H1 (cell line): ENCODE measurements at places on chromosomes 12 and 14. TPM values are rescaled to one million over a fixed set of nuclear protein-coding genes. Genes with fewer than 3 reads are reported as not detected.

Gene CLEC4D
- total RNA-seq, result not detected in 2 replicates

Gene GPR162
- 8.6 and 8.8 TPM in 2 replicates for total RNA-seq

DNA sequence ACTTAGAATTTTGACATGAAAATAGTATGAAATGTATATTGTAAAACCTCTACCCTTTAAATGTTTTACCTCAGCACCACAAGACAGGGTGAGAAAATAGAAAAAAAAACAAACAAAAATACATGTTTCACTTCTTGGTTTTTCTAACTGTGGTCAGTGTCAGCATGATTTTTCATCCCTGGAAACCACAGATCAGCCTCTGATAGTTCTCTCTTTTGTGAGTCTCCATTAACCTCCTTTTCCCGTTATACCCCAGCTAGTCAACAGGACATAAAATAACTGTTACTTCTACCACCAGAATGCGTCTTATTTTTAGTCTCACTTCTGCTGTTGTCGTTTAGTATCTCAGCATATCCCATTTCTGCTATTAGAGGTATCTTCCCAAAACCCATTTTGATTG is 48.3 kb upstream of the KCNMB4 start:
- no peaks in the 10 kb centered on the region for H3K36me3 ChIP-seq
- no peak overlapping the region for H3K4me3 ChIP-seq
- H3K4me1 ChIP-seq, result no peaks in the 10 kb centered on the region
- H3K27me3 ChIP-seq, result no peaks in the 10 kb centered on the region
- no peak overlapping the region for H3K27ac ChIP-seq
- no peak for DNase-seq

- peaks cover 2% of the 10 kb centered on the region; the same call in 1 of the 2 replicates for H3K4me1 ChIP-seq
- no peak overlapping the region for H3K27ac ChIP-seq
- no peak overlapping the region for H3K4me3 ChIP-seq
- no peaks in the 10 kb centered on the region for H3K36me3 ChIP-seq
- DNase-seq, result no peak
Measured at GRCh38 chr12:49585477-49586459, 17.8 kb upstream of the MCRS1 start.
